ENCODE measurements at places on chromosomes 16 and 17.
A peak's percentile ranks its signal among the peaks of the same experiment; 100 is the strongest.

DNA sequence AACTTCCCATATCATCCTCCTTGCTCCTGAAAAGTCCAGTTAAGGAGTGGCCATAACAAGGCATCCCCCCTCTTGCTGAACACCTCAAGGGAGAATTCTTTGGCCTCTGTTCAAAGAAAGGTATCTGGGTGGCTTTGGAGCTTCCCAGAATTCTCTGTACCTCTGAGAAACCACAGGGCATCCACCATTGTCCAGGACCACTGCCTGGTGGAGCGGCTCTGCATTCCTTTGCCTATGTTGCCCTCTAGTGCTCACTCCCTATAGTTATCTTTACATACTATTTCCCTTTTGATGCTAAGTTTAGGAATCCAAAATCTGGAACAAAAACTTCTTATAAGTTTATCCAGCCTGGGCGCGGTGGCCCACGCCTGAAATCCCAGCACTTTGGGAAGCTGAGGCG, 30.3 kb downstream of the CHD9NB start:
- peak; percentile 67 for DNase-seq

DNA sequence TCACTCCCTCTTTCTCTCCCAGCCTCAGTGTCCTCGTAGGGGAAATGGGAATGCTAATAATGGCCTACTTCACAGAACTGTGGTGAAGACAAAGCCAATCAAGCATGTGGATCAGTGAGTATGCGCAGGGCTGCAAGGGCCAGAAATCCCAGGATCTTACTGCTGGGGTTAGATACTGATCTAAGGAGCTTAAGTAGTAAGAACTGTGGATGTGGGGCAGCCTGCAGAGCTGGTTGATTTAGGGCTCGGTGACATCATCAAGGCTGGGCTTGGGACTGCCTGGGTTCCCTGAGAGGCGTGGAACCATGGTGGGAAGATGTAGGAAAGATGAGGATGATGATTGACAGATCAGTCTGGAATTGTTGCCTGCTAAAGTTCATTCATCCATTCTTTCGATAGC, 25.6 kb downstream of the GOSR2 start:
- no peak for DNase-seq

DNA sequence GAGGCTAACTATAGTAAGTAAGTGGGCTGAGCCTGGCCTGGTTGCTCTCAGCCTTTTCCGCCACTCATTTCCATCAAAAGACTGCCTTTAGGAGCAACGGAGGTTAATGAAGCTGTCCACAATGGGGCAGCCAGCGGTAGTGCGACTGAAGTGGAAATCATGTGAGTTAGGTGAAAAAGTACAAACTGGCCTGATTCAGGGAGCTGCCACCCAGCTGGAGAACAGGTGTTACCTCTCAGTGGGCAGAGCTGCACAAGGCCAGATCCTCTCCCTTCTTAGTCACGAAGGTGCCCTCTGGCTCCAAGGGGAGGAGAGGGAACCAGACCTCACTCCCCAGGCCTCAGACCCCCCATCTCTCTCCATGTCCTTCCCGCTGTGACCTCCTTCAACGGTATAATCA, 34.4 kb upstream of the CDRT4 start:
- no peak for DNase-seq

- no peak for DNase-seq
These were observed 5.3 kb downstream of the NLK start for GRCh38 chr17:28047806-28048205.

GRCh38 chr16:67800338-67800926, 5.9 kb downstream of the RANBP10 start:
- no peak for DNase-seq

DNA sequence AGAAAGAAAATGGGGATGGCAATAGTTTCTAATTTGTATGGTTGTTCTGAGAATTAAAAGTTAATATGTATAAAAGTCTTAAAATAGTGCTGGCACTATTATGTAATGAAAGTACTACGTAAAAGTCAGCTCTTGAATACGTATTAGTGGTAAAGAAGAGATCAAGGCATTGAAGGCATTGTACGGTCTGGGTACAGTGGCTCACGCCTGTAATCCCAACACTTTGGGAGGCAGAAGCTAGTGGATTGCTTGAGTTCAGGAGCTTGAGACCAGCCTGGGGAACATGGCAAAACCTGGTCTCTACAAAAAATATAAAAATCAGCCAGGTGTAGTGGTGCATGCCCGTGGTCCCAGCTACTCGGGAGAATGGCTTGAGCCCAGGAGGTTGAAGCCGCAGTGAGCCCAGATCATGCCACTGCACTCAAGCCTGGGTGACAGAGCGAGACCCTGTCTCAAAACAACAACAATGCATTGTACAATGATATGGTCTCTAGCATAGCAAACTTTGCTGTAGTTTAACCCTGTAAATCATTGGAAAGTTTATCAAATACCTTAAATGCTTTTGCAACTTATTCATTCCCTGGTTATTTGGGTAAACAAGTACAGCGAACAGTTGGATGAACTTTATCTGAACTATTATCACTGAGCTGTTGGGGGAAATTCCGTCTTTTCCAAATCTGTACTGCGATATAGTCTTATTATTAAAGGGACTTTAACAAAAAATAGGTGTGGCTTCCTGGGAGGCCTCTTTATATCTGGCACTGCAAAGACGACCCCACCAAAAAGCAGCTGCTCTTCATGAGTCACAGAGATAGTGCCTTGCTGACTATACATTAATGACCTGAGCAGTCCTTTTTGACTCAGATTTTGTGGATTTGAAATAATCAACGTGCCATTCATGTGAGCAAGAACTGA, 73.6 kb downstream of the GPRC5B start:
- DNase-seq: peak; percentile 98

- no peak for DNase-seq
These were observed 7.1 kb upstream of the HOXB9 start for GRCh38 chr17:48633266-48633677.

DNA sequence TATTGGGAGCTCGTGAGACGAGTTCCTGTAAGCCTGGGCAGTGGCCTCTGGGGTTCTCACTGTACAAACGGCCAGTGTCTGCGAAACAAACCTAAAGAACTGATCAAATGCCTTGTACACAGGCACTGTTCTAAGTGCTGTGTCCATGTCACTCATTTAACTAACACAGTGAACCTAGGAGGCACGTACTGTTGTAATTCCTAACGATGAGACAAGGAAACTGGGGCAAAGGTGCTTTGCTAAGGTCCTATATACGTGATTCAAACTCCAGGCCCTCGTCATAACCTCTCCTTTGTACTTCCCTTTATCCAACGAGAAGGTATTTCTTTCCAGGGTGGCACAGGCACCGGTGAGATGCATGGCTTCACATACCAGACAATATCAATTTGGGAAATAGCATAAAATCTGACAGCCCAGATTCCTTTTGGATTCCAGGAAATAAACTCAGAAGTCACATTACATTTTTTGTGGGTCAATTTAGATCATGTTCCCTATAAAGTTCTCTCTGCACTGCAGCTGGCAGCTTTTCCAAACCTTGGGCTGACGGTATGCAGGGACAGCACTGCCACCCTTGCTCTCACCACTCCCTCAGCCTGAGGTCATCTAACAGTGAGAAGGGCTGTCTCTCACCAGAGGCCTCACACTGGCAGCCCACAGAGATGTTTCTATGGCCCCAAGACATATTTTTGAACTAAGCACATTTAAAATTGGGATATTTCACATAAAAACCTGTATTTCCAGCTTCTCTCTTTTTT, 18.3 kb downstream of the GLYR1 start:
- DNase-seq: no peak

DNA sequence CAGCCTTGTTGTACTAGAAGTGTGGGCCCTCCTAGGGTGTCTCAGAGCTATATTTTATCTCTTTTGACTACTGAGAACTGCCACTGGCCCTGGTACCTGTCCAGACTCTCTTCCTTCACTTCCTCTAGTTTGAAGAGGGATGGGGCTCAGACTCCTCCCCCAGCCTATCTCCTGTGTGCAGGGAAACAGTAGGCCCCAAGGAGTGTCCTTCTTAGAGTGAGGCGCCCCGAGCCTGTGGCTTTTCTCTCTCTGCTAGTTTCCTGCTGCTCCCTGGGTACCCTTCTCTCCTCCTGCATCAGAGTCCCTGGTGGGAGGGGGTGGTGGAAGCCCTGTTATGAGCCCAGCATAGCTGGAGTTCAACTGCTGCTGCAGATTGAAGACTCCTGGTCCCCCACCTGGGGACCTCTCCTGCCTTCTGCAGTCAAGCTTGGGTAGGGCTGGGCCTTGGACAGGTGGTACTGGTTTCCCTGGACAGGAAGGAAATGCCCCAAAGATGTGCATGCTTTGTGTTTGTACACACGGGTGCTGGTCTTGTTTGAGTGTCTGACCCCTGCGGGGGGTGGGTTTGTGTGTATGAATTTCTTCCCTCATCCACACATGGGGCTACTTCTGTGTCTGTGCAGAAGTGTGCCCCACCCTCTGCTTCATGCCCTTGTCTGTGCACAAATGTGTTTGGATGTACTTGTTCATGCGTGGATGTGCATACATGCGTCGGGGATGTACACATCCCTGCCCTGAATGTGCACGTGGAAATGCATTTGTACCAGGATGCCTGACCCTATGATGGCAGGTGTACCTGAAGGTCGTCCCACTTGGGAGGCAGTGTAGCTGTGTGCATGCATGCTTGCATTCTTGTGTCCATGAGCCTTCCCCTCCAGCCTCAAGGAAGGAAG, 6.9 kb downstream of the RARA start:
- no peak for DNase-seq

DNA sequence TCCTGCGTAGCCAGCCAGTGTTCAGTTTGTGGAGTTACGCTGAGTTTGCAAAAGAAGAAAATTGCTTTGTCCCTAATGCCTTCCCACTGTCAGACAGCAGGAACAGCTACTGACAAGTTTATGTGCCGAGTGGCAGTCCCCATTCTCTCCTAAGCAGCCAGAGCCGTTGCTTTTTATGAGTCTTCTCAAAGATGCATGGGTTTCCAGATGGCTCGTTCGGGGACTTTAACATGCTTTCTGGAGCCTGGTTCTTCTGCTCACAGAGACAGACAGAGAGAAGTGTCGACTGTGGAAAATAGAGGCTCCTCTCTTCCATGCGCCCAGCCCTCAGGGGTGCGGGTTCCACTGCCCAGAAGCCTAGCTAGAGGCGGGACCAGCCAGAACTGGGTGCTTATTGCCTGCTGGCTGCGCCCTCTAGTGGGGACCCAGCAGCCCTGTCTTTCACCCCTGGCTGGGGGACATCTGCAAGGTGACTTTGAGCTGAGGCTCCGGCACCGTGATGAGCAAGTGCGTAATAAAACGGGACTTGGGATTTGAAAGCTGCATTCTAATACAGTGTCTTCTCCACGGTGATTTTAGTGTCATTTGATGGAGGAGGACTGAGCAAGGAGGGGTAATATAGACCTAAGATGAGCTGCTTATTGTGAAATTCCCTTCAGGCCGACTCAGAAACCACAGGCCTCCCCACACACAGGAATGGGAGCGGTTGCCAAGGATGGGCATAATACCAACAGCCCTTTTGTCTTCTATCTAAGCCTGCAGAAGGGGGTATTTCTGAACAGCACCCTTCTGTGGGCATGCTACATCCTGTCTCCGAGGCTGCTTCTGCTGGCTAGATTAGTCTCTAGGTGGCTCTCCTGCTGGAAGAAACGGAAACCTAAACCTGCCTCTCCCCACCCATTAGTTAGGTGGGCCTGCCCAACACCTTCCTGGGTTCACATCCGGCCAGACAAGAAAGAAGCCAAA, 73.1 kb downstream of the CCDC182 start:
- peak; percentile 76 for DNase-seq

GRCh38 chr17:56298846-56299245, 145.6 kb downstream of the ANKFN1 start:
- DNase-seq: no peak

GRCh38 chr17:7280519-7281073, 922 bp upstream of the SLC2A4 start:
- peak; percentile 82 for DNase-seq

GRCh38 chr17:38898291-38898679, 27.1 kb upstream of the LASP1NB start:
- DNase-seq: no peak

DNA sequence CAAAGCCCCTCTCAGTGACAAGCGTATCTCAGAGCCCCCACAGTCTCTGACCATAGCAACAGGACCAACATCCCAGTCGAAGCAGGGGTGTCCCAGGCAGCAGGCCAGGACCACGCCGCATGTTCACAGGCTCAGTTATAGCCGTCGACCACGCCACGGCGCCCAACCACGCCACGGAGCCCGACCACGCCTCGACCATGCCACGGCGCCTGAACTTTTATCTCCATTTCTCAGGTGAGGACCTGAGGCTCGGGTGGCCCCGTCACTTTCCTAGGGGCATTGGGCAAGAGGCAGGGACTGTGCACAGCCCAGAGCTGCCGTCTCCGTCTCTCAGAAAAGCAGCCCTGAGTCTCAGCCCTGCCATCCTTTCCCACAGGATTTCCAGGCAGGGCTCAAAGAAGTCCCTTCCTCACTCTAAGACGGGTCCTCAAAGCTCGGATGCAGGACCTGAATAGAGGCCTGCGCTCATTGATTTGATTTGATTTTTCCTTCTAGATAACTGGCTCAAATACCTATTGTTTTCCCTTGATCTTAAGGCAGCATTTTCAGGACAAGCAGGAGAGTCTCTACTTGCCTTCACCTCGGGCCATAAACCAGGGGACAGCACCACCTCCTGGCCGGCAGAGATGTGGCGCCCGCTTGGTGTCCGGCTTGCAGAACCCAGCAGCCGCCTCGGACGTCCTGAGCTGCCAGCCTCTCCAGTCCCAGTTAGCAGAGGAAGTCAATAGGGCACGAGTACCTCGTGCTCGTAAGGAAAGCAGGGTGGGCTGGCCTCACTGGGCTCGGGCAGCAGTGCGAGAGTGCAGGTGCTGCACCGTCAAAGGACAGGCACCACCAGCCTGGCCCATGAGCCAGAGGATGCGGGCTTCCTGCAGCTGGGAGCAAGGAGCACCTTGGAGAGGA, 38.8 kb downstream of the C16orf95 start:
- peak; percentile 85 for DNase-seq

DNA sequence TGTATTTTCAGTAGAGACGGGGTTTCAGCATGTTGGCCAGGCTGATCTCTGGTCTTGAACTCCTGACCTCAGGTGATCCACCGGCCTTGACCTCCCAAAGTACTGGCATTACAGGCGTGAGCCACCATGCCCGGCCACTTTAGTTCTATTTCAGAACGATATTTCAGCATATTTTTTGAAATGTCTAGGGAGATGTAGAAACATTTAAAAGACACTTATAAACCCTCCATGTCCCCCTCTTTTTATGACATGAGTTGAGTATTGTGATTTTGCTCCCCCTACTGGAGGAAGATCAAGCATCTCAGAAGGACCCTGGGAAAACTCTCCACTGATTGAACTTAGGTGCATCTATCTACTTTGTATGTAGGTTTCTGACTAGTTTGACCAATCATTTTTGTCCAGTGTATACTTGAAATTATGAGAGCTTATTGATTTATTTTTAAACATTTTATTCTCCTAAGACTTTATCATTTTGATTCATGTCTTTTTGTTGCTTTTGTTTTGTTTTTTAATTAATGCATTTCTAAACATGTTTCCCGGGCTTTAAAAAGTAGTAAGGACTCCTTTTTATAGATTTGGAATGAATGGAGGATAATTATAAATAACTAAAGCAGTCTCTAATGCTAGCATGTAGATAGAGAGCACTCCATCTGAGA, 105.1 kb downstream of the CHD9 start:
- DNase-seq: peak; percentile 77

All from fibroblast of the aortic adventitia (primary cell).